GM12891 (cell line): ENCODE measurements at places on chromosomes 11 and 22.

GRCh38 chr22:37039466-37039865 lies 12.1 kb upstream of the KCTD17 start:
- DNase-seq: no peak

GRCh38 chr11:119906376-119906775 lies 177.4 kb upstream of the NECTIN1 start:
- no peak for DNase-seq

- peak; percentile 53 for DNase-seq
Measured at GRCh38 chr11:66745356-66746235, 16.6 kb upstream of the SPTBN2 start.

DNA sequence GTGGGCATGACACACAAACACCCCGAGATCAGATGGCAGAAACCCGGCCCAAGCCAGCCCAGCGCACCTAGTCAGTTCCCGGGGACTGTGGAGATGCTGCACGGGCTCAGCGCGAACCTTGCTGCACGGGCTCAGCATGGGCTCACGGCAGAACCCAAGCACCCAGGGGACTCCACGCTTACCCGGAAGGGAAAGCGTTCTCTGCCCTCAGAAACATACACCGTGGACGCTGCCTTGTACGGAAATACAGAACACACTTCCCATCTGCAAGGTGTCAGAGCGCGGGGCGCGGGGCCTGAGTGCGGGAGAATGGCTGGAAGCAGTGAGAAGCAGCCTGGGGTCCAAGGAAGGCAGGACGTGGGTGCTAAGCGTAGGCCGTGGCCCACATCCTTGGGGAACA lies 319.9 kb downstream of the NTM start:
- no peak for DNase-seq

DNA sequence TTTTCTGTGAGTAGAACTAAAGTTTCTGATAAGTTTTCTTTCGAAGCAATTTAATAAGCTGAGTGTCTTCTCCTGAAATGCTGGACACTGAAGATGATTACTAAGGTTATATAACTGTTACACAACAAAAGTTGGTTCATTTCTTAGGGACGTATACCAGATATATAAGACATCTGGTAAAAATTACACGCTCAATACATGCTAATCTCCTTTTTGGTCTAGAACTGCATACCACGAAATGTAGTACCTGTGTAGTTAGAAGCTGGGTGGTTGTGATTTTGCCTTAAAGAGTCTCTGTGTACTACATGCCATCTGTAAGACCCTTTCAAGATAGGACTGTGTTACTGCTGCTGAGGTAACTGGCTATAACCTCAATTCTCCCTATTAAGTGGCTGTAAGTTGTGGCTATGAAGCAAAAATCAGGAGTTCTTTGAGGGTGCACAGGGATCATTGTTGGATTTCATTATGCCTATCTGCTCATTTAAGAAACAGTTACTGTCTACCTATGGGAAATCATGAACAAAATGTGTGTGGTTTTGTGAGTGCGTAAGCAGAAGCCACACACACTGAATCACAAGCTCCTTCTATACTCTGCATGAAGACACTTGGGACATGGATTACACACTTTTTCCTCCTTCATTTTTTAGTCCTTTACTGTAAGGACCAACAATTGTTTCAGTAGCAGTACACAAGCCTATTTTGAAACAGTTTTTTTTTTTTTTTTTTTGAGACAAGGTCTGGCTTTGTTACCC lies 195.9 kb downstream of the SWAP70 start:
- DNase-seq: no peak

DNA sequence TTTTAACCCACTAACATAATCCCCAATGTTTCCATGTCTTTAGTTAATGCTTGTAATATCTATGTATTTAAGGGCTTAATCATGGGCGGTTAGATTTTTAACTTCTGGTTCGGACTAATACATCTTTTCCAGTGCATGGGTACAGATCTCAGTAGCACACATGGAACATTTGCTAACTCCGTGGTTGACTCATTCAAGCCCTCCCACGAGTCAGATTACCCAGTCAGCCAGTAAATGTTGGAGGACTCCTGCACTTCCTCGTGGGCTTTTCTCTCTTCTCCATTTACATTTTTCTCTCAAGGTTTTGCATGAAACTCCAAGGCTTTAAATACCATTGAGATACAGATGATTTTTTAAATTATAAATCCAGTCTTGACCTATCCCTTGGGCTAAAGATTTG lies 313.9 kb downstream of the ST3GAL4 start:
- no peak for DNase-seq

GRCh38 chr22:49087198-49087597 lies 740.5 kb downstream of the BRD1 start:
- DNase-seq: no peak

DNA sequence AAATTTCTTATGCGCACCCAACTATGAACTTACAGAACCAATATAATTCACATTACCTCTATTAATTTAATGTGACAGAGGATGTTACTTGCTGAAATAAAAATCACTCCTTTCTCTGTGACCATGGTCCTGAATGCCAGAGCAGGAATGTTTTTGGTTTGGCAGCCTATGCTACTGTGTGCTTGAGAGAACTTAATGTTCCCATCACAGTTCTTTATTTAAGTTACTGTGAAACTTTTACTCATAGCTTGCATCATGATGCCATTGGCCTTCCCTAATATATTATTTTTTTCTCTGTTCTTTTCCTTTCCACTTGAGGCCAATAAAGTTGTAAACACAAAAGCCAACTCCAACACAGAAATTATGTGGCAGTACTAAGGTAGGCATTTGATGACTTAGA lies 142.2 kb downstream of the FAM76B start:
- DNase-seq: no peak

DNA sequence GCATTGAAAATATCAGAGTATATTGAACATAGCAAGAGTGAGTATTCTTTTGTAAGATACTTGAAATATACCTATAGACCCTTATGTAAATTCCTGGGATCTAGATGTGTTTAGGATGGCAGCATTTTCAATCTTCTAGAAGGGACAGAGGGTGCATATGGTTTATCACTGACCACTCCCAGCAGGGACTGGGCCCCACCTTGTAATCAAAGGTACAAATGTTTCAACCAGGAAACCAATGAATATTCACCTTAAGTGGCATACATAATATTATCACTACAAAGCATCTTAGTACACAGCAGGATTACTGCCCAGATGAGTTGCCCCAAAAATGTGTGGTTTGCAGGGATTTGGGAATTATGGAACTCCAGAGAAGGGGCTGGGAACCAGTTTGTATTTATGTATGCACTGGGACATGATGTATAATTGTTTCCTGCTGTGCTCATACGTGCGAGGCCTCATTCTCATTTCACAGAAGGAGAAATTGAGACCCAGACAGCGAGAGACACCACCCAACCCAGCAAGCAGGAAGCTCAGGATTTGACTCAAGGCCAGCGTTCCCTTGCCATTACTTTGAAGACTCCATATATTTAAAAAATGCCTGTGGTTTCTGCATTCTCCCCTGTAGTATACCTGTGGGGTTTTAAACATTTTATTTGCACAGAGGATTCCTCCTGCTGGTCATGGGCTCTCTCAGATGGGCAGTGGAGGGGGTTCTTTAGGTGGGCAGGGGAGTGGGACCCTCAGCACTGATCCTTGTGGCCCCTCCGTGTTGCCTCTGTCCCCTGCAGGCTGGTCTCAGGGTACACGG lies 5.2 kb downstream of the APOL4 start:
- no peak for DNase-seq

DNA sequence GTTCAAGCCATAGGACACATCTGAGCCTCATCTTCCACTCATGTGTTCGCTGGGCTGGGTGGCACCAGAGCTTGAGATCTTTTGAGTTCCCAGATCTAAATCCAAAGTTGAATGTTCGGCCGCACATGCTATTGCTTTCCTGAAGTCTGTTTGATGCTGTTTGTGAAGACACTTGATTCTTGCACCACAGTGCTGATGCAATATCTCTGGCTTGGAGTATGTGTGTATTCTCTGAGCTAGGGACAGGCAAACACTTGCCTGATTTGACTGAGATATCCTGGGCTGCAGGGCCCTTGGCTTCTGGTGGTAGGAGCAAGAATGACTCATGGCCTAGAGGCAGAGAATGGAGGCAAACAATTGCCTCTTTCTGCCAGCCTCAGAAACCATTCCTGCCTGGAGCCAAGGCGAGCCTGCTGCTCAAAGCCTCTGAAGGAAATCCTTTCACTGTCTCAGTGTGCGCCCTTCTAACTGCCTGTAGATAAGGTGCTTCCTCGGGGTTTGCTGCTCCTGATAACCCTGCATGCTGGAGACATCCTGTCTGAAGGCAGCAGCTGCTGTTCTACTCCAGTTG lies 73.0 kb downstream of the CYB5R2 start:
- no peak for DNase-seq

DNA sequence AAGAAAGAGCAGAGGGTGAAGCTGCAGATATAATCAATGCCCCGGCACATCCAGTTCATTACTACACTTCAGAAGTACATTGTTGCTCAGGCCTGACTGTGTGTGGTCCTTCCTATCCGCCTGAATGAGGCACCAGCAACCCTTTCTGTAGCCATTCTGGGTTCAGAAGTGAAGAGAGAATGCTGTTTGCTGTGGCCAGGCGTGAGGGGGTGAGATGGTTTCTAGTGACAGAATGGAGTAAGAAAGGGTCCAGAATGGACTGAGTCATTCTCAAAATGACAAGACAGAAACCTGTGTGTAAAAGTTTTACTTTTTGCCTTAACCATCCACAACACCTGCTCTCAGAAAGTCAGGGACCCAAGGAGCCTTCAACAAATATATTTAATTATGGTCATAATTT lies 334.8 kb downstream of the GUCY1A2 start:
- no peak for DNase-seq
